ENCODE measurements at places on chromosomes 12 and 14.

GRCh38 chr12:42546709-42547108 lies 42.8 kb downstream of the PRICKLE1 start:
- no peak for DNase-seq

GRCh38 chr14:74945261-74945851 lies 10.0 kb downstream of the PGF start:
- DNase-seq, result no peak

DNA sequence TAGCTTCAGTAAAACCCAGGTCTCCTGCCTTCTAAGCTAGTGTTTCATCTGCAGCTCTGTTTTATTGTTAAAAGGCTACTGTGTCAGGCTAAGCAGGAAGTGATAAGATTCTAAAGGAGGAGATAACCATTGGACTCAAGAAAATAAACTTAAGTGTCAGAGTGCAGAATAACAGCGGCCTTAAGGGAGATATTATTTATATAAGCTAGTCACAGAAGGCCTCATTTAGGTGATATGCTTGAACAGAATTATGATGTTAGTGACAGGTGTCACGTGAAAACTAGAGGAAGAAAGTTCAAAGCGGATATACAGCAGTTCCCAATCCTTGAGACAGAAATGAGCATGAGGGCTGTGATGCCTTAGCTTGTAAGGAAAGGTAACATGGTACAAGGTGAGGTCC lies 373.4 kb downstream of the FOXG1 start:
- no peak for DNase-seq

GRCh38 chr14:99401211-99401610 lies 79.4 kb downstream of the SETD3 start:
- DNase-seq, result no peak

DNA sequence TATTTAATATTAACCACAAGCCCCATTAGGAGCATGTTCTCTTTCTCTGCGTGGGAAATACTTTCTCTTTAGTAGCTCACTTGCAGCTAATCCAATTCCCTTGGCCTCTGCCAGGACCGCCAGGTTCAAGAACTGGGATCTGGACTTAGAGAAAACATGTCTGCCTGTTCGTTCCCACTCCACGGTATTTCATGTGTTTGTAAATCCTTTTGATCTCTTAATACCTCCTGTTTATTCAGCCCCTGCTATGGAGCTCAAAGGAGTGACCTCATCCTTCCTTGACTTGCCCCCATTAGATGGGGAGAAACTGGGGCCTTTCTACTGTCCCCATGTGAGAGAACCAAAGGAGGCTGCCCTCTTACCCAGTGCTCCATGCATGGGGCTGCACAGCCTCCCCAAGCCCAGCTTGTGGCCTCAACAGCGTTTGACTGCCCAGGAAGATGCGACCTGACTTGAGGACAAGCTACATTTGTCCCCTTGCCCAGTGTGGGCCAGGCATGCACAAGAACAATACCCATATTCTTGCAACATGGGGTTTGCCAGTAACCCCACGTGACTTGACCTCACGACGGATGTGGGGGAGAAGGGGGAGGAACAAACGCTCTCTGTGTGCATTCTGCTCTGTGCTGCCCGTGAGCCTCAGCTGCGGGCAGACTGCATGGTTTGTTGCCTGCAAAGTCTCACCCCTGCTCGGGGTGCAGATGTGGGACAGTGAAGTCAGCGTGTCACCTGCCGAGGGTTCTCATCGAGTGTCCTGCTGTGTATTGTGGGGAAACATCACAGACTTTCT lies 30.3 kb downstream of the CD9 start:
- DNase-seq, result peak; percentile 91

DNA sequence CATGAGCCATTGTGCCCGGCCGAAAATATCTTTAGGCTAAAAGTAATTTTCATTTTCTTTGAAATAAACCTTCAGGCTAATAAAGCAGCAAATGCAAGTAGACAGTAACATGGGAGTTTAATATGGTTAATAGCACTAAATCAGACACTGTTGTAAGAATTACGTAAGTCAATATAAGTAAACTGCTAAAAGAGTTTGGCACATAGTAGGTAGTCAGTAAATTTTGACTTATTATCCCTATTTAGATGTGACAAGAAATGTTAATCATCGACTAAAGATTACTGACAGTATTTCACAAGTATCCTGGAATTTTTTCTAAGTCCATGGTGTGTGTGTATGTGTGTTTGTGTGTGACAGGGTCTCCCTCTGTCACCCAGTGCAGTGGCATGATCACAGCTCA lies 3.9 kb downstream of the PPP4R3A start:
- no peak for DNase-seq

- DNase-seq, result no peak
Observed at GRCh38 chr12:132565365-132565764, 45.0 kb downstream of the LRCOL1 start.

DNA sequence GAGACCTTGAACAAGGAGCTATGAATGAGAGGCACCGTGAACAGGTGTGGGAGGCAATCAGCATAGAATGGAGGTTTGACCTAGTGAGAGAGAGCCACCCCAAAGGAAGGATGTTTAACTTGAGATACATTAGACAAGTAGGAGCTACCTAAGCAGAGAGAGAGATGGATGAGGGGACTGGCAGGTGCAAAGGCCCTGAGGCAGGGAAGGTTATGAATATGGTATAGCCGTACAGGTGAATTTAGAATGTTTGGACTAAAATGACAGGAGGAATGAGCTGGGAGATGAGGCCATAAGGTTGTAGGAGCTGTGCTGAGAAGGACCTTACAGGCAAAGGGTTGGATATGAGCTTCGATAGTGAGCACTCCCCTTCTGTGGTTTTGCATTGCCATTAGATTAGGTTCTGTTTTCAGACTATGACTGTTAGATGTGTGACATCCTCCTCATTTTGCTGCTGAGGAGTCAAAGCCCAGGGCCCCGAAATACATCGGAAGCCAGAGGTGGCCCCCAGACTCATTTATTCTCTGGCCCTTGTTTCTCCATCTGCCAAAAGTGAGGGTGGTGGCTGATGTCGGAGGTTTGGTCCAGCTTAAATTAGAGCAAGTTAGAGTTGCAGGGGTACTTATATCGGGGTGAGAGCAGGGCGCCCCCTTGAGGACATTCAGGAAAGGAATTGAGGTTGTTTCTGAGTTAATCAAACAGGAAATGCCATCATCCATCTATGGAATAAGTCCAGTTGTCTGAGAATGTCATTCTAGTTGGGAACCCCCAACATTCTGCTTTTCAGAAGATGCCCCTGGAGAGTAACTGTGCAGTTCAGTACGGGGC lies 29.4 kb downstream of the SLC24A4 start:
- DNase-seq, result no peak

DNA sequence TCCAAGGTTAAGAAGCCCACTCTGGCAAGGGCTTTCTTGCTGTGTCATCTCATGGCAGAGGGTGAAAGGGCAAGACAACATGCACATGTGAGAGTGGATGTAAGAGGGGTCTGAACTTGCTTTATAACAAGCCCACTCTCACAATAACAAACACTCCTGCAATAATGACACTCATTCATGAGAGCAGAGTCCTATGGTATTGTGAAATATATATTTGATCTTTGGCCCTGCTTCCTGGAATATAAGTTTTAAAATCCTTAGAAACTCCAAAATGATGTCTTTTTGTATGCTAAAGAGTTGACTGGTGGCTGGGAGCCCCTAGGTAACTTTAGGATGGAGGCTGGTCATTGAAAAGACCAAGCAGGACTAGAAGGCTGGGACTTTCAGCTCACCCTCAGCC lies 51.8 kb downstream of the TSPAN8 start:
- no peak for DNase-seq

DNA sequence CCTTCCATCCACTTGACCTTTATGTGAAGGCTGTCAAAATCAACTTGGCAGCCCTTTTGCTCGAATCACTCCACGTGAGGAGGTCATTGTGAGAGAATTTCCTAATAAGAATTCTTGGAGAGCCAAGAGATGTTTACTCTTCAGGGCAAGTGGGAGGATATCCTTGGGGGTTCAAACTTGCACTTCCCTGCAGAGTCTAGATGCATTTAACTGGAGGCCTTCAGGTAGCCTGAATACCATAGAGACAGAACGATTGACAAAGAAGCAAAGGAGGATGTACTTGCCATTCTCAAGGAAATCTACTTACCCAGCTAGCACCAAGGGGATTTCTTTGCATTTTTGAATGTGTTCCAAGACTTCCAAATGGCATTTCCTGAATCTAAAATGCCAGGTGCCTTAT lies 1702.6 kb upstream of the FLRT2 start:
- DNase-seq, result no peak

DNA sequence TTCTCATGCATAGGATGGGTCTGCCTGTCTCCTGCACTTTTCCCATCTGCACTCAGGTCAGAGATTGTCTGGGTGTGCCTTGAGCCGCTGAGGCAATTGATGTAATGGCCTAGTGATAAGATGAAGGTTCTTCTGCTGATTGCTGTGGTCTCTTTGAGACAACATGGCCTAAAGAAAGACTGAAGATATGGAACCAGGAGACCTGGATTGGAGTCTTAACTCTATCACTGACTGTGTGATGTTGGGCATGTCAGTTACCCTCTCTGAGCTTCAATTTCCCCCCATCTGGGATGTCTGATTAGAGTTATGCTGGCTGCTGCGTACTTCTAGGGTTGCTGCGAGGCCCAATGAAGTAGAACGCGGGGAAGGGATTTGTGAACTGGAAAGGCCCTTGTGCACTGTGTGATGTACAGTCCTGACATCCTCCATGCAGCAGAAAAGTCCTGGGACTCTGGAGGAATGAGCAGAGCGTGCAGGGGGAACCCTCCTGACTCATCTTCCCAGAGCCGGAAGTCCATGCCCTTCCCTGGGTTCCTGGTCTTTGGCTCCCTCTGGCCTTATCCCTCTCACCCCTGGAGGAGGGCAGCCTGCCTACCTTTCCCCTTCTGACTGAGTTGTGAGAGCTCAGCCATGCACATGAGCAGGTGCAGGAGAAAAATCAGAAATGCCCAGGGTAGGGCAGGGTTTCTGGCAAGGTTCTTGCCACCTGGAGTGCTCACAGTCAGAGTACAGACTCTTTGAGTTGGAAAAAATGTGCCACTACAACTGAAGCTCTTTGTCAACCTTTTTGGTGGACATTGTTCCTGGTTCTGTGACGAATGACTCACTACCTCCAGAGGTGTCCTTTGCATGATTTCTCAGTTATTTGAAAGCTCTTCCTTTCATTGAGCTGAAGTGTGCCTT lies 21.1 kb downstream of the PLEKHD1 start:
- DNase-seq, result no peak

- DNase-seq, result no peak
Observed at GRCh38 chr12:132173135-132174014, 29.1 kb downstream of the NOC4L start.

GRCh38 chr12:10205220-10205807 lies 7.4 kb upstream of the GABARAPL1 start:
- DNase-seq, result no peak

- DNase-seq, result no peak
Observed at GRCh38 chr12:14776236-14776961, 26.9 kb downstream of the WBP11 start.

DNA sequence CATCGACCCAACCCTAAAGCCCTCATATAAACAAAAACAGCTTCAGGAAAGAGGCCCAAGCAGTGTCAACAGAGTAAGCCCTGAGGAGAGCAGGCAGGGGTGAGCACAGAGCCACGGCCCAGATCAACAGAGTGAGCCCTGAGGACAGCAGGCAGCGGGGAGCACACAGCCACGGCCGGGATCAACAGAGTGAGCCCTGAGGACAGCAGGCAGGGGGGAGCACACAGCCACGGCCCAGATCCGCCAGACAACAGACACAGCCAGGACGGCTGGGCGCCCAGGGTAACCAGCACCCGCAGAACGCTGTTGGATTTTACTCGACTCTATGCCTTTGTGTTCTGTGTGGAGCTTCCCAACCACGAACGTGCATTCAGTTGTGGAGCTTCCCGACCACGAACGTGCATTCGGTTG lies 15.0 kb downstream of the CCDC85C start:
- DNase-seq, result no peak

- no peak for DNase-seq
Observed at GRCh38 chr12:92640691-92641090, 62.1 kb upstream of the PLEKHG7 start.

- DNase-seq, result no peak
Observed at GRCh38 chr12:86081843-86082242, 174.3 kb downstream of the MGAT4C start.

DNA sequence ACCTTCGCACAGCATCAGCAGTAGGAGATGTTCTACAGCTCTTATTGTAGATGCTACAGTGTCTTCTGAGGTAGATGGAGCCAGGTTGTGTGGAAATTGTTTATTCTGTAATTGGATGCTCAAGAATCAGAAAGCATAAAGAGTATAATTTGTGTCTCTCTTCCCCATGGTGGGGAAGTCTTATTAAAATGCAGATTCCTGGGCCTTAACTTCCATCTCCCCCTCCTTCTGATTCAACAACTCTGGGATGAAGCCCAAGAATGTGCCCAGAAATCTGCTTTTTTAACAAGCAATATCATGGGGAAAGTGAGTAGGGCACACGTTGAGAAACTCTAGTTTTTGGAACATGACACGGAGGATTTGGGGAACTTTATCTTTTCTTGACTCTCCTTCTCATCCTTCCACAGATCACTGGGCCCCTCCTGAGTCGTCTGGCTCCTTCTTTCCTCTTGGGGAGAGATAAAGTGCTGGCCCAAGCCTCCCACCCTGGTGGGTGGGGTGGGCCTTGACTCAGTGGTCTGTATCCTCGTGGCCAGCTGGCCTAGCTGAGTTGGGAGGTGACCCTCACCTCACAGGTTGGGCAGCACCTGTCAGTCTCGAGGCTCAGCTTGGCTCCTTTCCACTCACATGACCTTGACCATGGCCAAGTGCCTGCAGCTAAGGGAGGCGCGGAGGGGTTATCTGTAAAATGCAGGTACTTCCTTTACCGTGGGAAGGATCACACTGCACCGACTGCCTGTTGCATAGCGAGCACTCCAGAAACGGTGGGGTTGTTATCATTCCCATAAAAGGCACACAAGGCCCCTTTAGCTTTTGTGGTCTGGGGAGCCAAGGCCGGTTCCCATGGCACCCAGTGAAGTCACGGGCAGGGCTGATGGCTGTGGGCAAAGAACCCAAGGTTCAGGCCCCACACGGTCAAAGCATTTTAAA lies 141.9 kb downstream of the CHST11 start:
- DNase-seq, result no peak

DNA sequence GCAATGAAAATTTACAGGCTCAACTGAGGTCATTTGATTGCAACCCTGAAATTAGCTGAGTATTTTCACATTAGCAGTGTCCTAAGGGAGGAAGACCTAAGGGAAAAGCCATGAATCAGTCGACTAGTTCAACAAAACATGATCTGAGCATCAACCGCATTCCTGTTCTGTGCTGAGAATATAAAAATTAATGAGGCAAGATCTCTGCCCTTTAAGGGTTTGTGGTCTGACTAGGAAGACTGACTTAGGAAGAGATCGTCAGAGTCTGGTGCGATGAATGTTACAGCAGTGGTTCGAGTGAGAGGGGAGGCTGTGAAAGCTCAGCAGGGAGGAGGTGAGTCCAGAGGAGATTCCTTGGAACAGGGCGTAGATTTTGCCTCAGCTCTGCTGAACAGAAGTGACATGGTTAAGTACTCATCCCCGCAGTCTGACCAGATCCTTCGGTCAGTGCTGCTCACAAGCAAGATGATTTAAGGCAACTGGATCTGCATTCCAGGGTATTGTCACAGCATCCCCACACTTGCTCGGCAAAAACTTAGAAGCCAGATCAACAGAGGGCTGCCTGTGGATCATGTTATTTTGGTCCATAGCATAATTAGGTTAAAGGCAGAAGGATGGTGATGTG lies 49.6 kb downstream of the BMAL2 start:
- no peak for DNase-seq

- DNase-seq, result no peak
Observed at GRCh38 chr12:92753976-92754885, 51.4 kb downstream of the PLEKHG7 start.

All from hippocampal formation (tissue), 2 donors.